ENCODE measurements at places on chromosomes 5 and 9.

GRCh38 chr9:34375901-34376595 lies 650 bp downstream of the MYORG start:
- peaks cover 14% of the 10 kb centered on the region for H3K36me3 ChIP-seq
- H3K27me3 ChIP-seq = no peaks in the 10 kb centered on the region
- peak overlapping the region; percentile 82 for H3K27ac ChIP-seq

GRCh38 chr9:99778308-99778707 lies 43.4 kb upstream of the NR4A3 start:
- H3K4me1 ChIP-seq = peaks cover 13% of the 10 kb centered on the region
- H3K4me3 ChIP-seq = no peak overlapping the region
- peak; percentile 54 for DNase-seq
- H3K27ac ChIP-seq = no peak overlapping the region
- H3K27me3 ChIP-seq = peaks cover 12% of the 10 kb centered on the region

GRCh38 chr5:132012371-132013005 lies 1.0 kb upstream of the ACSL6 start:
- peak; percentile 48 for DNase-seq
- peaks cover 32% of the 10 kb centered on the region for H3K4me1 ChIP-seq
- peak overlapping the region; percentile 31 for H3K4me3 ChIP-seq
- H3K36me3 ChIP-seq = no peaks in the 10 kb centered on the region
- H3K27me3 ChIP-seq = peaks cover 76% of the 10 kb centered on the region

- peaks cover 12% of the 10 kb centered on the region for H3K27me3 ChIP-seq
- H3K4me3 ChIP-seq = no peak overlapping the region
- H3K4me1 ChIP-seq = no peaks in the 10 kb centered on the region
- DNase-seq = peak; percentile 45
- H3K36me3 ChIP-seq = no peaks in the 10 kb centered on the region
These were observed 75.2 kb upstream of the SMARCA2 start for GRCh38 chr9:1939926-1940368.

- no peak overlapping the region for H3K4me3 ChIP-seq
- DNase-seq = no peak
- H3K27me3 ChIP-seq = no peaks in the 10 kb centered on the region
These were observed 52.2 kb downstream of the ROPN1L start for GRCh38 chr5:10493884-10494283.

- no peaks in the 10 kb centered on the region for H3K36me3 ChIP-seq
- H3K4me1 ChIP-seq = no peaks in the 10 kb centered on the region
- H3K27ac ChIP-seq = no peak overlapping the region
- H3K4me3 ChIP-seq = no peak overlapping the region
- DNase-seq = no peak
- no peaks in the 10 kb centered on the region for H3K27me3 ChIP-seq
These were observed 273.9 kb upstream of the CDH10 start for GRCh38 chr5:24918676-24919075.

Data from activated CD8-positive, alpha-beta memory T cell treated with anti-CD3 and anti-CD28 coated beads, Interleukin-2, amount 10 ng/mL, durations not matched to agents 7 days and 5 days (primary cell).